ENCODE measurements at places on chromosomes 3 and 15.

DNA sequence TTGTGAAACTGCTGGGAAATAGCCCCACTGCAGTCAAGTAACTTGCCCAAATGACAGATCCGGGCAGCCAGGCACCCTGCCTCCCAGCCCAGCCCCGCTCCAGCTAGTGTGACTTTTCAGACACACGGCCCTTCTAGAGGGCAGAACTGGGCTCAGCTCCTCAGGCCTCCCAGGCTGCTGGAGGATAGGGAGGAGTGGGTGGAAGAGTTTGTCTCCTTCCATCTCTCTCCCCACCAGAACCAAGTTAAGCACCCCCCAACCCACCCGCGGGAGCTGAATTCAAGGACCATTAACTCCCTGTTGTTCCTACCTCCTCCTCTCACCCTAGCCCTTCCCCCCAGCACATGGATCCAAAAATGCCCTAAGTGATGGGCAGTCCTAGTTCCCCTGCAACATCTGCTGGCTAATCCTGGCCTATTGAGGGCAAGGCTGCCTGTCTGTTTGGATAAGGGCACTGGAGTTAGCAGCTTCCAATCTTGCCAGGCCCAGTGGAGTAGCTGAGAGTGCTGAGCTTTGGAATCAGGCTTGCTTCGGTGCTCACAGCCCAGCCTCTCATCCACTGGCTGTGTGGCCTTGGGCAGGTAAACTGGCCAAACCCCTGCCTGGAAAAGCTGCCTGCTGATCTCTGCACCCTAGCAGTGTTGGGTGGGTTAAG lies 3.1 kb downstream of the CCDC33 start:
- DNase-seq: no peak
- H3K4me3 ChIP-seq: no peak overlapping the region
- H3K4me1 ChIP-seq: peaks cover 57% of the 10 kb centered on the region
- peak overlapping the region; percentile 64 for H3K27ac ChIP-seq

GRCh38 chr15:58588096-58588495 lies 156.3 kb downstream of the LIPC start:
- peaks cover 13% of the 10 kb centered on the region for H3K36me3 ChIP-seq
- H3K4me1 ChIP-seq: peaks cover 7% of the 10 kb centered on the region
- no peak for DNase-seq
- H3K4me3 ChIP-seq: no peak overlapping the region

DNA sequence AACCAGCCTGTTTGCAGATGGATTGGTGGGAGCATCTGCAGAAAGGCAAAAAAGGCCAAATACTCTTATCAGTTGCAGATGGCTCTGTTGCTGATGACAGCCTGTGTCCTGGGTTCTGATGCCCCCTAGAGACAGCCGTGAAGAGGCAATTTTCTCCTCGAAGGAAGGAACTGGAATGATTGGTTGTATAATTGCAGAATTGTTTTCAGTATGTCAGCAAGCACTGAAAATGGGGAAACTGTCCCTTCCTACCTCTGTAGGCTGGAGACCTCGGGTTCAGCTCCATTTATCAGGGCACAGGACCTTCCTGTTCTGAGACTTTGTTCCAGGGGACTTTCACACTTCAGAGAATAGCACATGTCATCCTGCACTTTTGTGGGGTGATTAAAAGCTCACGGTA lies 103.0 kb downstream of the PGPEP1L start:
- H3K27me3 ChIP-seq: no peaks in the 10 kb centered on the region
- peak overlapping the region; percentile 98 for H3K27ac ChIP-seq
- DNase-seq: no peak
- no peak overlapping the region for H3K4me3 ChIP-seq
- peaks cover 19% of the 10 kb centered on the region for H3K36me3 ChIP-seq

DNA sequence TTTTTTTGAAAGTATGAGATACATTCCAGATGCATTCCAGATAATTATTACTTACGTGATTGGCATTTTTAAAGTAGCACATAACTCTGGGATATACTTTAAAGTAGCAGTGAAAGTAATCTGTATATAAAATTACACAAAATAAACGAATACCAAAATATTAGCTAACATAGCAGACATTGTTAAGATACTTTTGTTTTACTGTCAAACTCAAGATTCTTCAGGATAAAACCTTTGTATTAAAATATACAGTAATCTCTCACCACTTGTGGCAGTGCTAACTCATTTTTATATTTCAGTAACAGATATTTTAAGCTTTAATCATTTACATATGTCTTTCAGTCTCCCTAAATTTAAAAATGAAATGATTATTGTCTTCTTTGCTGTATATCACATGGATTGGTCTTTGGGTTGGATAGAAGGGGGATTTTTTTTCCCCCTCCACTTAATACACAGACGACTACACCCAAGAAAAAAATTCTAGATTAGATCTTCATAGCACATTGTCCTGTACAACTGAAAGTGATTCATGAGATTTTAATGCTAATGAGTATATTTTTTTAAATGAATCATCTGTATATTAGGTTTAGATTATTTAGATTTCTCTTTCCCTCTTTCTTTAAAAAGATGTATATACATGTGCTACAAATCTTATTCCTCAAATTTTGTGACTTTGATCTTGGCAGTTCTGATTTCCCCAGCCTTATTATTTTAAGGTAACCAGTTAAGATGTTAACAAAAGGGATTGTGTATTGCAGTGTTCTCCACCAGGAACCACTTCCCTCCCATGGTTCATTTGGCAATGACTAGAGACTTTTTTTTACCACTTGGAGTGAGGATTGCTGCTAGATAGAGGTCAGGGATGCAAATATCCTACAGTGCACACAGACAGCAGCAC lies 24.5 kb upstream of the EBLN2 start:
- peaks cover 4% of the 10 kb centered on the region for H3K36me3 ChIP-seq
- no peaks in the 10 kb centered on the region for H3K27me3 ChIP-seq
- DNase-seq: no peak

- no peak for DNase-seq
- H3K27me3 ChIP-seq: no peaks in the 10 kb centered on the region
- no peaks in the 10 kb centered on the region for H3K4me1 ChIP-seq
- H3K4me3 ChIP-seq: no peak overlapping the region
- no peaks in the 10 kb centered on the region for H3K36me3 ChIP-seq
These were observed 23.9 kb upstream of the HEG1 start for GRCh38 chr3:125079675-125080045.
